Calu3 (cell line): ENCODE measurements at places on chromosomes 5 and 9. TPM values are rescaled to one million over a fixed set of nuclear protein-coding genes. Genes with fewer than 3 reads are reported as not detected.

ARID3C gene
- not detected in 2 replicates for total RNA-seq

SLC36A3 gene
- not detected in 2 replicates for total RNA-seq

DNA sequence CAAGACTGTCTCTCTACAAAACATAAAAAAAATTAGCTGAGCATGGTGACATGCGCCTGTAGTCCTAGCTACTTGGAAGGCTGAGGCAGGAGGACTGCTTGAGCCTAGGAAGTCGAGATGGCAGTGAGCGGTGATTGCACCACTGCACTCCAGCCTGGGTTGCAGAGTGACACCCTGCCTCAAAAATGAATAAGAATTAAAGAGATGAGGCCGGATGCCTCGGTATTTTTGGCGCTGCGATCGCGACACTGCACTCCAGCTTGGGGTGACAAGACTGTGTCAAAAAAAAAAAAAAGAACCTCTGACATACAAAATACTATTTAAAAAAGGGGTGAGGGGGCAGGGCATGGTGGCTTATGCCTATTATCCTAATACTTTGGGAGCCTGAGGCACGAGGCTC is 7.3 kb downstream of the GPBP1 start:
- peaks cover 17% of the 10 kb centered on the region for H3K4me1 ChIP-seq
- no peak overlapping the region for H3K27ac ChIP-seq
- no peak for DNase-seq
- no peaks in the 10 kb centered on the region for H3K27me3 ChIP-seq

- peaks cover 22% of the 10 kb centered on the region for H3K4me1 ChIP-seq
- H3K27me3 ChIP-seq: no peaks in the 10 kb centered on the region
- H3K27ac ChIP-seq: peak overlapping the region; percentile 81
- H3K4me3 ChIP-seq: no peak overlapping the region
- DNase-seq: peak; percentile 78
Observed at GRCh38 chr9:114884787-114885452, 45.5 kb downstream of the TNFSF8 start.

GRCh38 chr5:169051351-169051750 is 249.6 kb downstream of the SLIT3 start:
- no peak overlapping the region for H3K4me3 ChIP-seq
- no peaks in the 10 kb centered on the region for H3K36me3 ChIP-seq
- no peak for DNase-seq
- no peak overlapping the region for H3K27ac ChIP-seq

DNA sequence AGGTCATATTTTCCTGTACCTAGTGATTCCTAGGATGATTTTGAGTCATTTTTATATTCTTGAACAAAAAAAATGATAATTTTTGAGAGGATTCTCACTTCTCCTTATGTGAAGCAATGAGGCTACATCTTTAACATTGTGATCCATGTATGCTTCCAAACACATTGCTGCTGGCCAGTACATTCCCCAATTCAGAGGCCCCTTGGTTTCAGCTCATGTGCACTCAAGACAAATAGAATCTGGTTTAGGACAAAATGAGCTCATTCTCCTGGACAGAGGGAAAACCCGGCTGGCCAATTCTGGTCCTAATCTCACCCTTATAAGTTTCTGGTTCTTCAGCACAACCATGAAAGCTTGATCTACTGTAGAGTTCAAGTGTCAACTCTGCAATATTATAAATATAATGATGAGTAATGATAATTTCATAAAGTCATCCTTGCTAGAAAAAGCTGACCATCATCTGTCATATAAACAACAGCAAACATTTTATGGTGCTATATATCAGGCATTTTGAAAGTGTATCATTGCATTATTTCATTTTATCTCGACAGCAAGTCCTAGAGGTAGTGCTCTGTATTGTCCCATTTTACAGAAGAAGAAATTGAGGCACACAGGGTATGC is 139.1 kb upstream of the ZNF366 start:
- no peak overlapping the region for H3K27ac ChIP-seq
- no peak for DNase-seq
- no peaks in the 10 kb centered on the region for H3K36me3 ChIP-seq
- no peak overlapping the region for H3K4me3 ChIP-seq
- H3K4me1 ChIP-seq: no peaks in the 10 kb centered on the region

DNA sequence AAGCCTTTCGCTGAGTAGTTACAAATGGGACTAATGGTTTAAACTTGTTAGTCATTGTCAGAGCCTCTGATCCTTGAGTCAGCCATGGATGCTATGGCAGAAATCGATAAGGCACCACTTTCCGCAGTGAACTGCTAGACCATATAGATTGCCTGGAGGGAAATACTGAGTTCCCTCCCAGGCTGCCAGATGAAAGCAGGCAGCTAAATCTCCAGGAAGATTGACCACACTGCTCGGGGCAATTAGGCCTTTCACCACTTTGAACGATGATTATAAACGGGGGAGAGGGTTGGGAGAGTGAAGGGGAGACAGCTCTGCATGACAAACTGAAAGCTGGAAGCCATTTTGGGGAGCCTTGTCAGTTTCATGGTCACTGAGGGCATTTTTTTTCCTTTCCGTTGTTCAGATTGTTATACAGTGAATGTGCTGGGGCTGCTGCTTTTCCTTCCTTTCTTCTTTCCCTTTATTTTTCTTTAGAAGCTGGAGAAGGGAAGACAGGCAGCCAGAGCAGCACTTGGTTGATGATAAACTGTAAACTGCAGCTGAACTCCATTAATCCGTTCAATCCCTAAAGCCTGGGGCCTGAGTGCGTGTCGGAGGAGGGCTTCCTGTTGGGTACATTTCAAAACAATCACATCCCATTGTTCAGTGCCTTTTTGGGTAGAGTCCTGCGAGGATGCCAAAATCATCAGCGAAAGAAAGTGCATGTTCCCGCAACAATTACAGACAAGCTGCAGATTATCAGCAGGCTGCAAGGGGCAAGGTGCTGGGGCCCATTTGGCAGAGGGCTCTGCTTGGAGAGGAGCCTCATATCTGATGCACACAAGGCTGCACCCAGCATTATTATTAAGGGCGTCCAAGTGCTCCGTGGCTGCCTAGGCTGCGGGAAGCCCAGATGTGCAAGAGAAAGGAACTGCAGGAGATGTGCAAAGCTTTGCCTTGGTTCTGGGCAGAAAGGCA is 308.4 kb downstream of the PSAT1 start:
- no peak for DNase-seq
- H3K36me3 ChIP-seq: no peaks in the 10 kb centered on the region
- no peak overlapping the region for H3K4me3 ChIP-seq
- no peak overlapping the region for H3K27ac ChIP-seq
- H3K27me3 ChIP-seq: peaks cover 49% of the 10 kb centered on the region
- no peaks in the 10 kb centered on the region for H3K4me1 ChIP-seq

DNA sequence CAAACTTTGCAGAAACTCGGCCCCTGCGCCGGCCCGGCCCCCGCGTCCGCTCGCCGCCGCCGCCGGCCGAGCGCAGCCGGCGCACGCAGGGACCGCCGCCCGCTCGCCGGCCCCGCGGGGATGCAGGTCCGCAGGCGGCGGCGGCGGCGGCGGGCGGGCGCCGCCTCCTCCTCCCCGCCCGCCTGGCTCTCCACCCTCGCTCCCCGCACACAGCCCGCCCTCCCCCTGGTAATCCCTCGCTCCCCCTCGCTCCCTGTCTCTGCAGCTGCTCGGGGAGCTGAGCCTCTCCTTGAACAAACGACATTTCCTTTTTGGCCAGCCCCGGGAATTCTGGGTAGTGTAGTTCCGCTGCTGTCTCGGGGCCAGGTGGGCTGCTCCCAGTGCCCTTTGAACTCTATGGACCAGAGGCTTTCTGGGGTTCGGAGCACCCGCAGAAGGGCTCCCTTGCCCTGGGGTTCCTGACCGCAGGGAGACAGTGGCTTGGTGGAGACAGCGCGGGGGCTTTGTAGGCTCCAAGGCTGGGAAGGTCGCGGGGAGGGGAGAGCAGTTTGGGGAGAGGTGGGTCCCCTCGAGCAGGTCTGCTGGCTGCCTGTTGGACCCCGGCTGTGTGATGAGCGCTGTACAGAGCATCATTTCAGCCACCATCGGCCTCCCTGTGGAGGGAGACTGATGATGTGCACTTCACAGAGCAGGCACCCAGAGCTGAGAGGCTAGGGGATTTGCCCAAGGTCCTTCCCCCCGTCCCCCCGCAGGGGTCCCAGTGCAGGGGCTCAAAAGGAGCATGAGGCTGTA is 1.8 kb upstream of the FAM78A start:
- H3K27ac ChIP-seq: no peak overlapping the region
- peaks cover 62% of the 10 kb centered on the region for H3K27me3 ChIP-seq
- H3K4me1 ChIP-seq: no peaks in the 10 kb centered on the region
- peak overlapping the region; percentile 58 for H3K4me3 ChIP-seq

DNA sequence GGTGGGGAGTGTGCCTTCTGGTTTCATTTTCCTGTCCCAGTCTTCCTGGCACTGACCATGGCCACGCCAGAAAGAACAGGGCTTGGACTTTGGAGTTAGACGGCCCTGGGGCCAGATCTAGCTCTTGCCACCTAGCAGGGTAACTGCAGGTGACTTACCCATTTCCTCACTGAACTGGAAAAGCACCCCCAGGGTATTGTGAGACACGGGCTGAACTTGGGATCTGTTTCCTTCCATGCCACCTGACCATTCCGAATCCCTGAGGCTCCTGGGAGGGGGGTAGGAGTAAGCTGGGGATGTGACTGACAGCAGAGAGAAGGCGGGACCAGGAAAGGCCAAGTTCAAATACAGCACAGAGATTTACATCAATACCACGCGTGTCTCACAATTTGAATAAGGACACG is 9.4 kb downstream of the HNRNPAB start:
- no peak overlapping the region for H3K4me3 ChIP-seq
- DNase-seq: no peak
- H3K27me3 ChIP-seq: no peaks in the 10 kb centered on the region
- peaks cover 16% of the 10 kb centered on the region for H3K4me1 ChIP-seq
